ENCODE measurements at places on chromosomes 7 and 10.

GRCh38 chr10:13329565-13329964 is 18.5 kb downstream of the SEPHS1 start:
- DNase-seq = no peak

DNA sequence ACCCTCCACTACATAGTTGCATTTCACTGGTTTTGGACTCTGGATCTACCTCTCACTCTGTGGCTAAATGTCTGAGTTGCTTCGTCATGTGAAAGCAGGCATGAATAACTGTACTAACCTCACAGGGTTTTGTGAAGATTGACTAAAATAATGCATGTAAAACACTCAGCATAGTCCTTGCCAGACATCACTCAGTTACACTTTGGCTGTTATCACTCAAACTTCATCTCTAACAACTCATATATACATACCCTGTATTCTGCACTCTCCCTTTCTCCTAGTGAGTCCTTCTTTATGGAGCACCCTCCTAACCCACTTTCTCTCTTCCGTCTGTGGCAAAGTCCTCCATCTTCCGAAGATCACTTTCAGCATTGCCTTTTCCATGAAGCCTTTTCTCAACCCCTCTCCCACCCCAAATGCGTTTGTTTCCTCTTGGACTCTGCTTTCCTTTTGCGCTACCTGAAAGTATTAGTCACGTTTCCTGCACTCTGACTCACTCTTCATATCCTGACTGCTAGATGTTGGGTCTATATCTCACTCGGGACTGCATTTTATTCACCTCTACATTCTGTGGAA is 72.6 kb downstream of the OSBPL3 start:
- DNase-seq = no peak

DNA sequence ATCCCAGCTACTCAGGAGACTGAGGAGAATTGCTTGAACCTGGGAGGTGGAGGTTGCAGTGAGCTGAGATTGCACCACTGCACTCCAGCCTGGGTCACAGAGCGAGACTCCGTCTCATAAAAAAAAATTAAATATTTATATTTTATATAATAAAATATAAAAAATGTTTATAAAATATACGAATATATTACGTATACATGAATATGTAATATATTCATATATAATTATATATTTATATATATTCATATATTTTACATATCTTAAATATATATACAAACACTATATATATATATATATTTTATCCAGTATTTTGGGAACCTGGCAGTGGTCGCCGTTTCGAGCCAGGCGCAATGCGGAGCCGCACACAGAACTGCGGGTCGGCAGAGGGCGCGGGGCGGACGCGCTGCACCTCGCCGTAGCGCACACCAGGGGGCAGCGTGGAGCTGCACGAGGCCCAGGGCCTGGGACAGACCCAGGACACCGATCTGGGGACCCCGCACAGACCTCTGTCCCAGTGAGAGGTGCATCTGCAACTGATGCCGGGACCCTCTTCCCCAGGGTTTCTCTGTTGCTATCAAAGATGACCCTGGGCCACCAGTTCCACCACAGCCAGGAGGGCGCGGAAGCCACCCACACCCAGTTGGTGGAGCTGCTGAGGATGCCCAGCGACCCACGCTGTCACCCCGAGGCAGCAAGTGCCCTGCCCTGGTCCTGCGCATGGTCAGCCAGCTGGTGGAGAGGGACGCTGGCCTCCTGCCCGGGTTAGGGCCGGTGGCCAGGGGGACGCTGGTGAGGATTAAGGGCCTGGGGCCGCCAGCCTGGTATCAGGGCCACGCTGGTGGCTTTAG is 22.7 kb downstream of the AP5Z1 start:
- peak; percentile 78 for DNase-seq

- no peak for DNase-seq
Observed at GRCh38 chr10:15342970-15343369, 28.1 kb downstream of the FAM171A1 start.

GRCh38 chr10:86061278-86062197 is 305.1 kb downstream of the GRID1 start:
- DNase-seq = no peak

GRCh38 chr10:65377687-65378086 is 1548.1 kb upstream of the LRRTM3 start:
- no peak for DNase-seq

- DNase-seq = no peak
Observed at GRCh38 chr7:129122078-129122750, 22.3 kb upstream of the TSPAN33 start.
